ENCODE measurements at places on chromosomes 4 and X.

- DNase-seq = no peak
Measured at GRCh38 chrX:18687856-18688495, 16.1 kb upstream of the RS1 start.

DNA sequence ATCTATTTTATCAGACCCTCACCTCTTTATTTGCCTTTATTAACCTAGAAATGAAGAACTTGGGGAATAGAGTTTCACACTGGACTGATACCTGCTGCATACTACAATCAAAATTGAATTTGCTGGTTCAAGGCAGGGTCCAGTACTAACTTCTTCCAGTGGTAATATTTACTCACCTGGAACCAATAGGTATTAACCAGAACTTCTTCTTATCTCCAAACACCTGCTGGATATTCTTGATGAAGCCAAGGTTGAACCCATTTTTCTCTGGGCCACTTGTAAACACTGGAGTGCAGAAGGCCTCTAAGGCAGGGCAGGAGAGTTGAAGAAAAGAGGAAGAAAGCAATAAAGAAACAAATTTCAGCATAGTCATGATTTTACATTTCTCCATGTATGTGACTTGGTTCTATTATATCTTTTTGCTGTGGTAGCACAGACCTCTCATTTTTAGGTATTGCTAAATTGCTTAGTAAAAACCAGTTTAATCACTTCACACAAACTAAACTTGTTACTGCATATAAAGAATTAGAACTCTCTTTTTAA lies 101.1 kb downstream of the ZDHHC15 start:
- DNase-seq = no peak

- DNase-seq = no peak
Measured at GRCh38 chr4:157587681-157588423, 367.3 kb downstream of the GRIA2 start.

- DNase-seq = no peak
Measured at GRCh38 chrX:130625386-130625785, 223.6 kb downstream of the RBMX2 start.

DNA sequence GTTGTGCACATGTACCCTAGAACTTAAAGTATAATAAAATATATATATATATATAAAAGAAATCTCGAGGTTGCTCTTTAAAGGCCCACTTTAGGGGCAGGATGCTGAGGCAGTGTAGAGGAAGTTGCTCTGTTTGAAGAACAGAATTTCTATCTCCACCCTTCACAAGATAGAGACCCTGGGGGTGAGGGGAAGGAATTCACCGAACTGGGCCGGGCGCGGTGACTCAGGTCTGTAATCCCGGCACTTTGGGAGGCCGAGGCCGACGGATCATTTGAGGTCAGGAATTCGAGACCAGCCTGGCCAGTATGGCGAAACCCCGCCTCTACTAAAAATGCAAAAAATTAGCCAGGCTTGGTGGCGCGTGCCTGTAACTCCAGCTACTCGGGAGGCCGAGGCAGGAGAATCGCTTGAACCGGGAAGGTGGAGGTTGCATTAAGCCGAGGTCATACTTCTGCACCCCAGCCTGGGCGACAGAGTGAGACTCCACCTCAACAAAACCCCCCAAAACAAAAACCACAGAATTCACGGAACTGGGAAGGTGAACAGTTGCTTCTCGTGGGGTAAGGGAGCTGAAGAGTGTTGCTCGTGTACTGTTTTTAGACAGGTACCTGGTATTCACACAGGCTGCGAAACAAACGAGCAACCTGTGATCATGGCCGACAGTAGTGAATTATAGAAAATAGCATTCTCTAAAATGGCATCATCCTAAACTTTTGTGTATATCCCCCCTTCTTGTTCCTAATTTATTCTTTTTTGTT lies 6.2 kb downstream of the PLAC8 start:
- DNase-seq = no peak

DNA sequence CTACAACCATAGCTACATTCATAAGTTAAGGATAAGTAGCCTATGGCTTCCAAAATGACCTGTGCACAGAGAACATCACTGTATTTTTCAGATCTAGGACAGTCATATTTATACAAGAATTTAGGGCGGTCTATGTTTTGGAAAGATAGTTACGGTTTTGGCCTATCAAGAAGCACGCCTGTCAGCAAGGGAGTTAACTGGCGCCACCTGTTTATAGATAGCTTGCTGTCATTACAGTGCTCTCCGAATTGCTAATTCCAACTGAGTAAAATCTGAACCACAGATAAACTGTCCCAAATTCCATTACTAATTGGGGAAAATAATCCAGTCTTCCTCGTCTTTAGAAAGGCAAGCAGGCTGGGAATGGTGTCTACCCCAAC lies 646 bp downstream of the ABCB7 start:
- no peak for DNase-seq

GRCh38 chrX:97238632-97239031 lies 354.9 kb downstream of the RPA4 start:
- DNase-seq = no peak

DNA sequence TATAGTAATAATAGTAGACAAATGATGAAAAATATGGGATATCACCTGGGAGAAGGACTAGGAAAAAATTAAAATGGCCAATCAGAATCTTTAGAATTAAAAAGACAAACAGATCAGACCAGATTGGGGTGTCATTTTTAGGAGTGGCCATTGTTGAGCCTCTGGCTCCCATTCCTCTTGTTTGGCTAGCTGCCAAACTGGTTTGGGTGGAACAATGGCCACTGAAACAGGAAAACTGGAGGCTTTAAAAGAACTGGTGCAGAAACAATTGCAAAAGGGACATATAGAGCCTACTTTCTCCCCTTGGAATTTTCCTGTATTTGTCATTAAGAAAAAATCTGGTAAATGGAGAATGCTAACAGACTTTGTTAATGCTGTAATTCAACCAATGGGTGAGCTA lies 294.8 kb upstream of the DKK2 start:
- DNase-seq = no peak

DNA sequence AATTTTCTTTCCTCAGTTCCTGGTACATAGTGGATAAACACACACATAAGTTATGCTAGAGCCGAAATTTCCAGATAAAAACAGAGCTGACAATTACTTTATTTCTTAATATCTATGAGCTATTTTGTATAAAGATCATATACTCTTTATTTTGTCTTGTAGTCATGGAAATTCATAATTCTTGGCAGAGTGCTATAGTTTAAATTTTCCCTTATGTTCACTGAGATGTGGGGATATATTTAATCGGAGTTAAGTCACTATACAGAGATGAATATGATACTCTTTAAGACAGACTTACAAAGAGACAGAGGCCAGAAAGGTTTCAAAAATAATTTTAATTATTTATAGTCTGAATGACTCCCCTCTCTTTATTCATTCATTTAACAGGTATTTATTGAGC lies 89.7 kb downstream of the PPEF1 start:
- DNase-seq = no peak

GRCh38 chrX:8984231-8984630 lies 49.7 kb downstream of the FAM9B start:
- DNase-seq = no peak

- no peak for DNase-seq
Measured at GRCh38 chr4:141144207-141144606, 10.9 kb upstream of the RNF150 start.

GRCh38 chrX:46823481-46823880 lies 13.4 kb upstream of the RP2 start:
- DNase-seq = no peak
